ENCODE measurements at places on chromosomes 6 and 20.

DNA sequence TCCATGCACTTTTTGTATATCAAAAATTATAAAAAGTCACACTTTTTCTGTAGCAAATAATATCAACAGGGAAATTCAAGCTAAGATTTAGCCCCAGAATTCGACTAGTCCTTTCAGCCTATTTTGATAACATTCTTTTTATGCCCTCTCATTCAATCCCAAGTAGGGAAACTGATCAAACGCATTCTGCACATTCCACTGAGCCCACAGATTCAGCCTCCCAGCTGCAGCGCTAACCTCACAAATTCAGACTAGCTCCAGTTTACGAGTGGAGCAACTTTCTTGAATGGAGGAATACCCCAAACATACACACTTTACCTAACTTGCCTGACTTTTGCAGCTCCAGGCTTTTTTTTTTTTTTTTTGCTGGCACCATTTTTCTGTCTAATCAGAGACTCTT lies 70.3 kb upstream of the HEY2 start:
- no peak for DNase-seq

GRCh38 chr6:33589392-33589730 lies 9.3 kb upstream of the BAK1 start:
- no peak for DNase-seq

- DNase-seq, result peak; percentile 51
These were observed 25.8 kb downstream of the BHLHE23 start for GRCh38 chr20:62980970-62981369.

GRCh38 chr6:38264605-38265004 lies 375.1 kb downstream of the BTBD9 start:
- DNase-seq, result peak; percentile 32

DNA sequence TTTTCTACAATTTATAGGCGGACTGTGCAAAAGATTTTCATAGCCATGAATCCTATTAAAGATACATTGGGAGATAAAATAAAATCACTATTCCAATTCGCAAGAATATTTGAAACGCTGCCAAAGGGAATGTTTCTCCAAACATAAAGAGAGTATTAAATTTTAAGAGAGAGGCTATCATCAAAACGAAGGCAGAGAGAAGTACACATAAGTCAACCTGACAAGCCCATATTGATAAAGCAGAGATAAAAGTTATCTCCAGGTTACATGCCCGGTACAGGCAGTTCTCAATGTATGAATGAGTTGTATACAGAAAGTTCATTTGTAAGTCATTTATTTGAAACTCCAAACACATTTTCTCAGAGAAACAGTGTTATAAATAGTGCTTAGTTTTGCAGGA lies 193.1 kb downstream of the ATXN1 start:
- DNase-seq, result no peak

DNA sequence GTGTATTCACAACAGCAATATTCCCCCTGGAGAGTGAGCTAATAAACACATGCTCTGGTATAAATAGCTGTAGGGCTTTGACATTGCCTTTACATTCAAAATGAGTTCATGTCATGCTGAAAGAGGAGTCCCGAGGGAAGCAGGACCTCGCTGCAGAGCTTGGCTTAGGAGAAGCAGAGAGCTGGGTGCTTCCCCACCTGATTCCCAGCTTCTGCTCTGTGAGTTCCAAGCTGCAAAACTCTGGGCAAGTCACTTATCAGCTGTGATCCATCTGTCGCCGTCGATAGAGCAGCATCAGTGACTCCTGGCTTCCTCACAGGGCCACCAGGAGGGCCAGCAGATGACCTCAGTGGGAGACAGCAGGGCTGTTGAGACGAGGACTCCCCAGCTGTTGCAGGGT lies 241.8 kb downstream of the ANKRD60 start:
- no peak for DNase-seq

GRCh38 chr6:75436869-75437268 lies 56.7 kb downstream of the FILIP1 start:
- peak; percentile 59 for DNase-seq

- no peak for DNase-seq
These were observed 470.4 kb downstream of the CDH26 start for GRCh38 chr20:60428651-60429050.

- DNase-seq, result no peak
These were observed 8.8 kb downstream of the POFUT1 start for GRCh38 chr20:32216179-32217142.

DNA sequence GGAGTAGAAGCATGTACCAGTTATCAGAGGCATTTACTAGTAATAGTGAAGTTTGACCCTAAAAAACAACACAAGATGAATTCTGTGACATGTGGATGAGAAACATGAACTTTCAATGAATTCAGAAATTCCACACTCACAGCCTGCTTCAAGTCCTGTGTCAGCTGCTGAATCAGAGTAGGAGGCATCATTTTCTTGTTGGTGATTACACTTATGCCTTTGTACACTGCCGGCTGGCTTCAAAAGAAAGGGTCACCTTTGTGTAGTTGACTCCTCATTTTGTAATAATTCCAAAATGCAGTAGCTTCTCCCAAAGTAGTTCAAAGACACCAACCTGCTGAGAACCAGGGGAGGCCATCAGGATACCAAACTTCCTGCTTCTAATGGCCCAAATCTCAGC lies 165.5 kb downstream of the BACH2 start:
- no peak for DNase-seq

- no peak for DNase-seq
These were observed 9.7 kb downstream of the PTCHD4 start for GRCh38 chr6:48101290-48101689.
